Thoracic aorta endothelial cell (primary cell): ENCODE measurements at places on chromosomes 2 and 18. TPM values are rescaled to one million over a fixed set of nuclear protein-coding genes. Genes with fewer than 3 reads are reported as not detected.

Gene TSN
- 80.1 and 81.8 TPM in 2 replicates for total RNA-seq

Gene PCARE
- not detected in 2 replicates for total RNA-seq

Gene LIPG
- 54.9 and 78.5 TPM in 2 replicates for total RNA-seq

Gene ASB18
- not detected in 2 replicates for total RNA-seq

Gene FMNL2
- 53.6 and 66.6 TPM in 2 replicates for total RNA-seq

Gene GKN1
- not detected in 2 replicates for total RNA-seq

Gene COL6A3
- total RNA-seq = 0.72 and 1.7 TPM in 2 replicates

Gene EPB41L3
- 129 and 167 TPM in 2 replicates for total RNA-seq

Gene EN1
- not detected in 2 replicates for total RNA-seq

Gene SRBD1
- total RNA-seq = 23.2 and 27.1 TPM in 2 replicates

Gene TMEM163
- total RNA-seq = 1.9 and 5.2 TPM in 2 replicates

Gene VIT
- 1.7 and 2.2 TPM in 2 replicates for total RNA-seq

Gene CBLN2
- 0.07 and 0.27 TPM in 2 replicates for total RNA-seq

Gene TACR1
- not detected in 2 replicates for total RNA-seq

Gene NOSTRIN
- 0.07 and 3.5 TPM in 2 replicates for total RNA-seq

Gene CCDC68
- 3.0 and 6.4 TPM in 2 replicates for total RNA-seq

Gene GNLY
- not detected in 2 replicates for total RNA-seq

Gene STEAP3
- 20.3 and 27.9 TPM in 2 replicates for total RNA-seq

Gene ALPG
- not detected in 2 replicates for total RNA-seq

Gene RELCH
- total RNA-seq = 44.4 and 46.7 TPM in 2 replicates

Gene RNF181
- total RNA-seq = 165 and 176 TPM in 2 replicates

Gene APCDD1
- total RNA-seq = 0.36 and 0.53 TPM in 2 replicates

Gene CXCR1
- not detected in 2 replicates for total RNA-seq

Gene ARHGEF33
- total RNA-seq = 0.13 and 0.14 TPM in 2 replicates

Gene ECEL1
- total RNA-seq = under 0.01 TPM in 1 of 2 replicates, not detected in the other

Gene IMMT
- 111 and 120 TPM in 2 replicates for total RNA-seq

Gene ZNF892
- 6.2 and 6.4 TPM in 2 replicates for total RNA-seq

Gene LRRFIP1
- 209 and 245 TPM in 2 replicates for total RNA-seq

Gene PLGLB1
- total RNA-seq = 1.7 TPM in 1 of 2 replicates, not detected in the other

Gene SNTG2
- not detected in 2 replicates for total RNA-seq

Gene MYO5B
- 0.27 and 0.36 TPM in 2 replicates for total RNA-seq

Gene SERPINB11
- not detected in 2 replicates for total RNA-seq

Gene ZBTB7C
- total RNA-seq = under 0.01 TPM in 1 of 2 replicates, not detected in the other

Gene IL36A
- not detected in 2 replicates for total RNA-seq

Gene FTCDNL1
- total RNA-seq = 1.2 and 1.7 TPM in 2 replicates

Gene TMEM37
- total RNA-seq = 1.1 and 2.4 TPM in 2 replicates

Gene AQP12B
- total RNA-seq = not detected in 2 replicates

Gene TRABD2A
- 0.66 and 5.1 TPM in 2 replicates for total RNA-seq

Gene DYNAP
- total RNA-seq = not detected in 2 replicates

Gene MATN3
- total RNA-seq = 2.3 and 3.5 TPM in 2 replicates

Gene IL1B
- not detected in 2 replicates for total RNA-seq

Gene HMSD
- 0.14 and 0.27 TPM in 2 replicates for total RNA-seq

Gene SPATA3
- total RNA-seq = not detected in 2 replicates

Gene CFAP65
- total RNA-seq = not detected in 2 replicates

Gene CAMKMT
- total RNA-seq = 11.5 and 12.1 TPM in 2 replicates

Gene COLEC11
- total RNA-seq = not detected in 2 replicates

Gene OBSL1
- total RNA-seq = 11.2 and 17.1 TPM in 2 replicates

Gene FOXD4L1
- 0.13 TPM in 1 of 2 replicates, not detected in the other for total RNA-seq

Gene HOXD12
- not detected in 2 replicates for total RNA-seq

Gene PNKD
- 14.2 and 21.2 TPM in 2 replicates for total RNA-seq

Gene KLHL41
- 0.29 and 0.40 TPM in 2 replicates for total RNA-seq

Gene PID1
- total RNA-seq = 0.13 TPM in 1 of 2 replicates, not detected in the other

Gene MOGAT1
- not detected in 2 replicates for total RNA-seq
